Uterine smooth muscle cell (primary cell): ENCODE measurements at places on chromosomes 5 and 9. TPM values are rescaled to one million over a fixed set of nuclear protein-coding genes. Genes with fewer than 3 reads are reported as not detected.

The PLEKHG4B gene
- under 0.01 TPM in 2 replicates for total RNA-seq

The PITX1 gene
- 1.5 and 2.2 TPM in 2 replicates for total RNA-seq

The EPB41L4A gene
- total RNA-seq, result 0.75 and 1.00 TPM in 2 replicates

The CDK7 gene
- total RNA-seq, result 59.5 and 59.7 TPM in 2 replicates

The PHYHD1 gene
- 3.4 and 6.2 TPM in 2 replicates for total RNA-seq

The TLX3 gene
- not detected in 2 replicates for total RNA-seq

The DCAF12 gene
- total RNA-seq, result 10.5 and 12.3 TPM in 2 replicates

The TMC1 gene
- 0.62 and 2.1 TPM in 2 replicates for total RNA-seq

The BSPRY gene
- not detected in 2 replicates for total RNA-seq

The JAKMIP2 gene
- total RNA-seq, result 9.5 and 10.8 TPM in 2 replicates

The CCDC192 gene
- not detected in 2 replicates for total RNA-seq

The OGN gene
- total RNA-seq, result 0.33 and 0.37 TPM in 2 replicates

The PCDHGC5 gene
- 2.3 and 2.9 TPM in 2 replicates for total RNA-seq

The MYMK gene
- not detected in 2 replicates for total RNA-seq

The SPEF2 gene
- 4.8 and 7.6 TPM in 2 replicates for total RNA-seq
